ENCODE measurements at places on chromosomes 12 and 14.
A peak's percentile ranks its signal among the peaks of the same experiment; 100 is the strongest.

- DNase-seq, result no peak
These were observed 6.7 kb upstream of the FITM1 start for GRCh38 chr14:24123424-24124417.

DNA sequence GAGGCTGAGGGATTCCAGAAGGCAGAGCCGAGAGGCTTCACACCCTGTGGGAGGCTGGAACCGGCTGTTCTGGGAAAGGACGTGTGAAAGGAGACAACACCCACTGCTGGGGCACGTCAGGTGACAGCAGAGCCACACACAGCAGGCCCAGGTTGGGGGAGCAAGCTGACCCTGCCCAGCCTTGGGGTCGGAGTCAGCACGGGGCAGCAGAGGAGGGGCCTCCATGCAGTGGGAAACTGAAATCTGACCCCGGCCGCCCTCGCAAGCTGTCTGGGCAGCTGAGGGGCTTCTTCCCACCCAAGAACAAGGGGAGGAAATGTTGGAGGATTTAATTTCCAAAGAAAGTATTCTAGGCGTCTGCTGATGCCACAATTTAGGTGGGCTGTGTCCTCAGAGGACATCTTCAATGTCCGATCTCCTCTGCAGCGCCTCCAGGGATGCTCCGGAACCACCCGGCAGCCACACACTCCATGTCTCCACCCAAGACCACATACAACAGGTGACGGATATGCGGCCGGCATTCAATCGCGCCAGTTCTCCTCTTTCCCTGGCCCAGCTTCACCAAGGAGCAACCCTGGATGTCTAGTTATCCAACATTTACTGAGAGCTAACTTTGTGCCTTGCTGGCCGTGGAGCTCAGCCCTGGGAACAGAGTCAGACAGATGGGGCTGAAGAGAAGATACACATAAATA is 30.7 kb downstream of the SNRNP35 start:
- DNase-seq, result no peak

- DNase-seq, result no peak
These were observed 79.7 kb downstream of the RIMBP2 start for GRCh38 chr12:130636370-130636769.

GRCh38 chr14:105442834-105443233 is 23.2 kb downstream of the MTA1 start:
- DNase-seq, result no peak

GRCh38 chr14:96383445-96383844 is 8.5 kb upstream of the AK7 start:
- no peak for DNase-seq

DNA sequence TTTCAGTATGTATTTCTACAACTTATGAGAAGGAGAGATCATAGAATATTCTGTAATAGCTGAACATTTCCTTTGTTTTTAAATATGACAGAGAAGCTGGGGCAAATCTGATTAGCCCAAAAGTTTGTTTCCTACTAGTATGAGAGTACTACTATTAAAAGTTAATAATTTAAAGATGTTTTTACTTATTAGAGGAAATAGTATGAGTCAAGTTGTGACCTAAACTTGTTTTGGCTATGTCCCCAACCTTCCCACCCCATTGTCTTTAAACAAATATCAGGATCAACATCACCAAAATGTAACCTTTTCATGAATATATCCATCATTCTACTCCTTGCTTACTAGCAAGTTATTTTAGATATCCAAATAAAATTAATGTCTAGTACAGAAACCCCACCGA is 10.5 kb downstream of the GNPNAT1 start:
- no peak for DNase-seq

GRCh38 chr12:42588524-42589464 is 752 bp downstream of the PRICKLE1 start:
- peak; percentile 72 for DNase-seq

DNA sequence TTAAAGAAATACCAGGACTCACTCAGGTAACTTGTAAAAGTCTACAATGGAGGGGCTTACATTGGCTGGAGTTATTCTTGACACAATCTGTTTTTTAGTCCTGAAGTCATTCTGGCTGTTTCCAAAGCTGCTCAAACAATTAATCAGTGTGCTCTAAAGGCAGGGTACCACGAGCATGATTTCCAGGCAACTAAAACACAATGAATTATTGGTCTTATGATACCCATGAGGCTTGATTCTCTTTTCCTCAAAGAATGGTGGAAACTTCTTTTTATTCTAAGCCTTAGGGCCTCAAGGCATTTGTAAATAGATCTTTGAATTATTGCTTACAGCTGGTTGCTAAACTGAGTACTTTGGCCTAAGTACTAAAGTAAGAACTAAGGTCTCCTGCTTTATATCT is 199.8 kb upstream of the PDZRN4 start:
- DNase-seq, result no peak

GRCh38 chr12:124777399-124778372 is 86.0 kb downstream of the SCARB1 start:
- DNase-seq, result no peak

- no peak for DNase-seq
These were observed 27.3 kb upstream of the ST8SIA1 start for GRCh38 chr12:22361785-22362184.

DNA sequence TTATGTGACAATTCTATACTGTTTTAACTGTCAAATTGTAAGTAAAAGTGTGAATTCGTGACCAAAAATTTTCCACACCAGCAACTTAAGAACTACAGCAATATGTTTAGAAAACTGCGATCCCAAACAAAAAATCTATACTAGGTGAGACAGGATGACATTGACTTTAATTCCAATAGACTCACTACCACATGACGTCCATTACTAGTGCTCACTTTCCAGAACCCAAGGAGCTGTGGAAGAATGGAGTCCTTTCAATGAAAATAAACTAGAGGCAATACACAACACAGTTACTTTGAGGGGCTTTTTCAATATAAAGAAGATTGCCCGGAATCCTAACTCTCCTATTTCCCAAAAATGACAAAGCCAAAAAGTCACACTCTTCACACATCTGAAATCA is 1.4 kb downstream of the EPS8 start:
- DNase-seq, result no peak

DNA sequence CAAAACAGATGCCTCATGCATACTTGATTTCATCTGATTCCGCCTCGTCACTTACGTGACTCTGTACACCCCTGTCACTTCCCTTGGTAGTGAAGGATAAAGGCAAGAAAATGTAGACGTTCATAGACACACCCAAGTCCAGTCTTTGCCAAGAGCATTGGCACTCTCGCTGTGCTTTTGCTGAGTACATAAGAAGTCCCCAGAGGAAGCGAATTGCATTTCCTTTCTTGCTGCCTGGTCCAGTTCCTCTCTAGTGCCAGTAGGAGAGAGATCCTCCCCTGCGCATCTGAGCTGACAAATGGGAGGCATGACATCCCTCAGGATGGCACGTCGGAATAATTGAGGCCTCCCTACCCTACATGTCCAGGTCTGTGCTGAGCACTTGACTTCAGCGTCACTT is 21.3 kb upstream of the RIN3 start:
- no peak for DNase-seq

GRCh38 chr12:18953505-18953904 is 176.0 kb upstream of the PLEKHA5 start:
- DNase-seq, result no peak

DNA sequence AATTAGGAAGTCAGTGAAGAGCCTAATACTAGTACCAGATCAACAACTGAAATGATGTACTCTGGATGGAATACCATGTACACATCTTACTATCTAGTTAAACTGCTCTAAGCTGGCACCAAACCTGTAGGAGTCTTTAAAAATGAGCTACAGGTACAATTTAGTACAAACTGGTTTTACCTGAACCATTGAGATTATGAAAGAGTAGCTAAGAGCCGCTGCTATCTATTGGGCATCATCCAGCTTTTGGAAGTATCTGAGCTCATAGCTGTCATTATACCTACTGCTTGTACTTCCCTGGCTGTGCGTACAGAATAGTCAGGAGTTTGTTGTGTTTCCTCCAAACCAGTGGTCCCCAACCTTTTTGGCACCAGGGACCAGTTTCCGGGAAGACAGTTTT is 12.4 kb downstream of the TBC1D30 start:
- DNase-seq, result no peak

GRCh38 chr12:89134213-89134770 is 218.0 kb downstream of the DUSP6 start:
- no peak for DNase-seq

GRCh38 chr12:4118017-4118510 is 155.5 kb upstream of the CCND2 start:
- DNase-seq, result peak; percentile 59

GRCh38 chr14:54381821-54382220 is 15.0 kb upstream of the CDKN3 start:
- DNase-seq, result no peak

DNA sequence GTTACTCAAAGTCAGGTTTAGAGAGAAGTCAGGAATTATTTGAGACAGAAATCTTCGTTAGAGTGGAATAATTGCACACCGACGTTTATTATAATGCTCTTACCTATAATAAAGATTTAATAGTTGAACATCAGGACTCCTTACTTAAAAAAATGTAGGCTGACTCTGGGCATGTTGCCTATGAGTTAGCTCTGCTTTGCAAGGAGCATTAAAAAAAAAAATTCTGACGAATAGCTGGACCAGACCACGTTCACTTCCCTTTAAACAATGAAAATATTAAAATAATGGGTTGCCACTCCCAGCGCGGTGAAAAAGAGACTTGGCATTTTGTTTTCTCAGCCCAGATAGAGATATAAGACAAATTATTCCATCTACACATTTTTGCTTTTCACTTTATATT is 574 bp upstream of the FANCM start:
- DNase-seq, result no peak

DNA sequence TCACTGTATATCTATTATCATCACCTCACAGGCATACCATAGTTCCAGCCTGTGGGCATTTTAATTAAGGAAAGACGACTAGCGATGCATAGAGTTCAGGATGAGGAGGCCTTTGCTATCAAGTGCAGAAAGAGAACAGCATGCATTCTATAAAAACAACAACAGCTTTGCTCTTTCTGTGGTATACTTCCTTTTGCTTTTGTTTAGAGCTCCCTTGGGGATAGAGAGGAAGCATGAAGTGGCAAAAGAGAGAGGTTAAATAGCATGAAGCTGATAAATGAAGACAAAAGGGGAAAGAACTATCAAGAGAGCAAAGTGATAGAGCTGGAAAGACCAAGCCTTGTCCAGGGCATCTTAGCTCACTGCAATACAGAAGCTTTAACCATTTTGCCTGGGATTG is 23.5 kb downstream of the IFNG-AS1 start:
- no peak for DNase-seq

DNA sequence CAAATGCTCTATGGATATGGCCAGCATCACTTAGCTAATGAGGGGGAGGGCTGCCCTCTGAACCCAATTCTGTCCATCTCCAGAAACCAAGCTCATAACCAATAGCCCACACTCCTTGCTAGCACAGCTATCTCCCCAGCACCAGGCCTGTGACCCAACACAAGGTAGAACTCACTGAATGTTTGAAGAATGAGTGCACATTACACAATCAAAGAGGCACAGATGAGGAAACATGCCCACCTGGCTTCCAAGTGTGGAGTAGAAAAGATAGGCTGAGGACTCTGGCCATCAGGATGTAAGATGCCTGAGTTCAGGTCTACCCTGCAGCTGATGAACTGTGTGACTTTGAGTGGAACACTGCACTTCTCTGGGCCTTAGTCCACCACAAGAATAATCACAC is 268.4 kb downstream of the BCL11B start:
- DNase-seq, result no peak

GRCh38 chr12:67068761-67069450 is 200.3 kb upstream of the CAND1 start:
- DNase-seq, result peak; percentile 64

DNA sequence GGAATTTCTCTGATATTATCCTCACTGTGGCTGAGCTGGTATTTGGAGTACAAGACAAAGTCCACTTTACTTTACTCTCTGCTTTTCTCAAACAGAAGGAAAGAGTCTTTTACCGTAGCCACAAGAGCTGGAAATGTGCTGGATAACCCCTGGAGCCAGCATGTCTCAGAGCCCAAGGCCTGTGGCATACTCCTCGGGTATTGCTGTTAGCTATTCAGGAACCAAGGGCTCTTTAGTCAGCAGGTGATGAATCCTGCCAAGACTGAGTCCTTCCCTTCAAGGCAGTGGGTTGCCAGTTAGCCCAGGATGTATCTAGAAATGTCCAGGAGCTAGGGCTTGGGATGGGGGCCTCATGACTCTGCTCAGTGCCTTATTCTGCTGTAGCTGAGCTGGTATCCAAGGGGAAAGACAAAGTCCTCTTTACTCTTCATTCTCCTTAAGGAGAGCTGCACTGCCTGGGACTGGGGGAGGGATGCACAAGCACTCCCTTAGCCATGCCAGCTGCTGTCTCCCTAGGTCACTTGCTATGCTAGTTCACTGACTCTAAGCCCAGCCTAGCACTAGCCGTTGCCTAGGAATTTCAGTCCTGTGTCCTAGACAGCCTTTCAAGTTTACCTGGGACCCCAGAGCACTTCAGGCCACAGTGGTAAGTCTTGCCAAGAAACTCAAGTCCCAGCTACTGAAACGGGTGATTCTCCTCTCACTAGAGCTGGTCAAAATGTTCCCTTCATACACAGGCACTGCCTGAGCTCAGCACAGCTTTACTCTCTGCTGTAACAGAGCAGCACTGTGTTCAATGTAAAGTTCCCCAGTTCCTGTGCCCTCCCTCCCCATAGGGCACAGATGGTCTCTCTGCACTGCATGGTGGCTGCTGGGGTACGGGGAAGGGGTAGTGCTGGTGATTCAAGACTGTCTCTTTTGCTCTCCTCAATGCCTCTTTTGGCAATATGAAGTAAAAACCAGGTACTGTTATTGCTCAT is 136.4 kb downstream of the SLC35F4 start:
- peak; percentile 37 for DNase-seq

DNA sequence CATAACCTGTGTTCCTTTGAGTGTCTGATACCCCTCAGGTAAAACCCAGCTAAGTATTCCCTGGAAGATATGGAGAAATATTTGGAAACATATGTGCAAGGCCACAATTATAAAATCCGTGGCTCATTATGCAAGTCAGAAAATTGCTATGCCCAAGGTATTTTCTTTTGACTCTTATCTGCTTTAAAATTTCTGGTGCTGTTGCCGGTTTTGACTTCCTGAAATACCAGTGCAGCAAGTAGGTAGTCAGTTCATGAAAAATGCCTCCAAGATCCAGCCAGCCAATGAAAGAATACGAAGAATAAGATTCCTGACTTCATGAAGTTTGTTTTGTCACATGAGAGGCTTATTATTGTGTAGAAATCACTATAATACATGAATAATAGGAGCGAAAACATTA is 20.2 kb upstream of the FUT8 start:
- no peak for DNase-seq

- DNase-seq, result no peak
These were observed 11.5 kb upstream of the CABP1 start for GRCh38 chr12:120628919-120629318.

All from left hindlimb (tissue), 1 donor.